Brain microvascular endothelial cell (primary cell): ENCODE measurements at places on chromosomes 5 and 9.

DNA sequence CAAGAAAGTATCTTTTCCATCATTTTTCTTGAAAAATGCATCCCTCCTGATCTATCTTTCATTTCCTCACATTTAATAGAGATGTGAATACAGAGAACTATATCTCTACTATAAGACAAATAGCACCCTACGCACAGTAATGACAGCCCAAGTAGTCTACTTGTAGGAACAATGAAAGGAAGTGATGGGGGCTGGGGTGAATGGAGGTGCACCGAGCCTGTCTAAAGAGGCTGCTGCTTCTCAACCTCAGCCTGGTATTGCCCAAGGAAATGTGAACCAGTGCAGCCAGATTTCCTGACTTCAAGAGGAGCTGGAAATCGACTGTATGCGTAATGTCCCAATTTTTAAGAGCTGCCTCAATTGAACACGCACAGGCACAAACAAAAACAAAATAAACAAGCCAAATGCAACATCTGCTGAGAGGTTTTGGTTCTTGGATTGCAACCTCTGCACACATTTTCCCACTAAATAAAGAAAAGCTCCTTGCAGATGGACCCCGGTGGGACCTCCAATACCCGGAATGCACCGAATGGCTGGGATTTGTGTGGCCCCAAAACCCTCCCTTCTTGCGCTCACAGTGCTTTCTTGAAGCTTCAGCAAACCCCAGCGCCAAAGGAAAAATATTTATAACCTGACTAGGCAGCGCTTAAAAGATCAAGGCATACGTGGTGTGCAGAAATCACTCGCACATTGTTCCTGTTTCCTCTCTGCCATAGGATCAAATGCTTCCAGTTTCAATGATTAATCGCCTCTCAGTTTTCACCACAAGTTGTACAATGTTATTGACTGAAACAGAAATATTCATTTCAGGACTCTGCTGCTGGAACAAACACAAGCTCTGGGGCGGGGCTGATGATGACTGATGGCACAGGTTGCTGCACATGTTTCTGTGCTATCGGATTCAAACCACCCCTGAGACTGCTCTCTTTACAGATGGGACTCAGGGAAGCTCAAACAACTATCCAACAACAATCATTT lies 68.3 kb downstream of the KCNIP1 start:
- DNase-seq: no peak

- DNase-seq: no peak
These were observed 51.3 kb downstream of the SLC46A2 start for GRCh38 chr9:112839331-112839730.

GRCh38 chr9:135516132-135516860 lies 4.9 kb upstream of the LCN1 start:
- no peak for DNase-seq

- DNase-seq: no peak
These were observed 958.5 kb downstream of the DTWD2 start for GRCh38 chr5:118029807-118030206.

DNA sequence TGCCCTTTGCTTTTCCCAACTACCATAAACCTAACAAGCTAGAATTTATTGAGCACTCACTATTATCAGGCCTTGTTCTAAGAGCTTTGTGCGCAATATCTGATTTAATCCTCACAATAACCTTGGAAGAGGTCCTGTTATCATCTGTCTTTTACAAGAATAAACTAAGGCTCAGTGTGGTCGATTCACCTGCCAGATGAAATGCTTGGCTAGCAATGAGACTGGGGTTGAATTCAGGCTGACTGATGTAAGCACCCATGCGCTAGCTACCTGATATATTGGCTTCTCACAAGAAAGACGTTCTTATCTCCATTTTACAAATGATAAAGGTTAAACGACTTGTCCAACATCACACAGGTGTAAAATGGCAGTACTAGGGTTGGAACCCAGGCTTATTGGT lies 37.4 kb downstream of the FAT2 start:
- DNase-seq: no peak

- no peak for DNase-seq
These were observed 659.6 kb upstream of the RIOK2 start for GRCh38 chr5:97842687-97843086.

- DNase-seq: peak; percentile 44
These were observed 66.8 kb downstream of the ARL15 start for GRCh38 chr5:54243483-54244080.

- no peak for DNase-seq
These were observed 92.6 kb upstream of the IRX4 start for GRCh38 chr5:1975406-1975715.

- DNase-seq: no peak
These were observed 275.4 kb downstream of the FSTL4 start for GRCh38 chr5:133336969-133337410.

GRCh38 chr9:69895185-69895584 lies 74.6 kb downstream of the CFAP95 start:
- DNase-seq: no peak

GRCh38 chr5:121937762-121938161 lies 24.0 kb upstream of the SRFBP1 start:
- no peak for DNase-seq

DNA sequence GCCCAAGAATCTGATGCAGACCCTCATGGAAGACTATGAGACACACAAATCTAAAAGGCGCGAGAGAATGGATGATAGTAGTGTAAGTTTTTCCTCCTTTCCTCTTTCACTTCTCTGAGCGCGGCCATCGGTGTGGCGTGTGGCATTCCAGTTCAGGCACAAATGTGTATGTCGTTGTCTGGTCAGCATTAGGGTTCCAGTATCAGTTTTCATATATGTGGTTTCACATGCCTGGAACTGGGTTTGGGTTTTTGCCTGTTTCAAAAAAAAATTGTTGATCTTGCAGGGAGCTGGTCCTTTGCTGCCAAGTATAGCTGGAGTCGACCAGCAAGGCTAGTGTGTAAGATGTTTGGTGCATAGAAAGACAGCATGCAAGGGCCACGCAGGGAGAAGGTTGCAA lies 51.5 kb downstream of the C9orf152 start:
- DNase-seq: no peak
